CD4-positive, CD25-positive, alpha-beta regulatory T cell (primary cell): ENCODE measurements at places on chromosomes 16 and 17.

DNA sequence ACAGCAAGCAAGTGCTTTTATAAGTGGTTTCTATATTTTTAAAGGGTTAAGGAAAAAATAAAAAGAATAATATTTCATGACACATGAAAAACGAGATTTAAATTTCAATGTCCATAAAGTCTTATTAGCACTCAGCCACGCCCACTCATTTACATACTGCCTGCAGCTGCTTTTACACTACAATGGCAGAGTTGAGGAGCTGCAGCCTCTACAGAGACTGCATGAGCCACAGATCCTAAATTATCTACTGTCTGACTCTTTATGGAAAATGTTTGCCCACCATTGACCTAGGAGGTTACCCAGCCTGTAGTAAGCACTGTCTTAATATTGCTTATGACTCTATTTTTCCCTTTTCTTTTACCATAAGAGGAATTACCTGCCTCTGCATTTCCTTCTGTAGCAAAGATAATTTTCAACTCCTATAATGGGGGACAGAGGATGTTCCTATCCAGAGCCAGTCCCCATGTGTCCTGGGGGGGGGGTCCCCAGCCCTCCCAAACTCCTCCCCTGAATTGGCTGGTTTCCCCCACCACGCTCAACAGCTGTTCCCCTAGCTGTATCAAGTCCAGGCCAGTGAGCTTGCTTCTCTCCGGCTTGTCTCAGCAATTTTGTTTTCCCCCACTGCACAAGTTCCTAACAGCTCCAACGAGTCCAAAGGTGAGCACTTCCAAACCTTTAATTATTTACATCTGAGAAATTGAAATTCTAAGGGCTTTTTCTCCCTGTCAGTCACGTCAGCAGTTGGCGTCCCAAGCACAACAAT lies 139.4 kb upstream of the ERCC4 start:
- no peak for DNase-seq
- no peaks in the 10 kb centered on the region for H3K36me3 ChIP-seq
- no peaks in the 10 kb centered on the region for H3K27me3 ChIP-seq

GRCh38 chr17:5122586-5123342 lies 6.9 kb downstream of the USP6 start:
- peaks cover 5% of the 10 kb centered on the region for H3K27me3 ChIP-seq
- peaks cover 5% of the 10 kb centered on the region for H3K4me1 ChIP-seq
- no peaks in the 10 kb centered on the region for H3K36me3 ChIP-seq
- DNase-seq = no peak
- no peak overlapping the region for H3K27ac ChIP-seq

GRCh38 chr16:80113873-80114574 lies 426.8 kb upstream of the DYNLRB2 start:
- H3K4me1 ChIP-seq = no peaks in the 10 kb centered on the region
- no peak overlapping the region for H3K4me3 ChIP-seq
- no peak for DNase-seq
- H3K27me3 ChIP-seq = peaks cover 2% of the 10 kb centered on the region
- no peak overlapping the region for H3K27ac ChIP-seq

- no peak overlapping the region for H3K27ac ChIP-seq
- no peaks in the 10 kb centered on the region for H3K4me1 ChIP-seq
- H3K27me3 ChIP-seq = no peaks in the 10 kb centered on the region
- no peak overlapping the region for H3K4me3 ChIP-seq
- no peaks in the 10 kb centered on the region for H3K36me3 ChIP-seq
Observed at GRCh38 chr17:70636517-70637133, 467.3 kb downstream of the KCNJ2 start.

DNA sequence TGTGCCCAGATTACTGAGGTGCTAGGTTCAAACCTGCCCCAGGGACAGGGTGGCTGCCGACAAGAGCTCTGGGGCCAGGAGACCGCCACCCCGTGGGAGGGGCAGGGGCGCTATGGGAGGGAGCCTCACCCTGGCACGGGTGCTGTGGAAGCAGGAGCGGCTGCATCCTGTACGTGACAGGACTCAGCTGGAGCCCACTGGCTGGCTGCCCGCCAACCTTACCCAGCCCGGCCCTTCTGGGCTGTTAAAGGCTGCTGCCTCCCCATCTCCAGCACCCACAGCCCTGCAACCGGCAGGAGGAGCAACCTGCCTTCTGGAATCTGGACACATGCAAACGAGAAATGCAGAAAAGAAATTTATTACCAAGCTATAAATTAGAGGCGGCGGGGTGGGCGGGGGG lies 11.2 kb downstream of the PAM16 start:
- no peaks in the 10 kb centered on the region for H3K27me3 ChIP-seq
- H3K36me3 ChIP-seq = peaks cover 14% of the 10 kb centered on the region
- H3K4me3 ChIP-seq = no peak overlapping the region
- no peak for DNase-seq
- no peak overlapping the region for H3K27ac ChIP-seq

DNA sequence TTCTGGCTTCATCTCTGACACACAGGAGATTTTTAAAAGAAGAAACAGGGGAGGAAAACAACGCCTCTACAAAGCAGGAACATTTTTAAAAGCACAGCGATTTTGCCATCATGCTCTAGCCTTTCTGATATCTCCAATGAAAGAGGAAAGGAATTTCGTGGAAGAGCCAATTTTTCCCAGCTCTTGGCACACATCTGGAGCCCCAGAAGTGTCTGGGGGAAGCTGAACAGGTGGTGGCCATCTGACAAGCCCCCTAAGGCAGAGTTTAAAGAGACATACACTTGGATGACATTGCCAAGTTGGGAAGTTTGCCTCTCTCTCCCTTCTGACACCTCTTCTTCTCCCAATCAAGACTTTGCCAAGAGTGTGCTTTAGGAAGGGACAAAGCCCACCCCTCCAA lies 82.1 kb downstream of the CCT6B start:
- no peaks in the 10 kb centered on the region for H3K36me3 ChIP-seq
- no peak overlapping the region for H3K4me3 ChIP-seq
- H3K27ac ChIP-seq = no peak overlapping the region
- H3K27me3 ChIP-seq = peaks cover 2% of the 10 kb centered on the region

DNA sequence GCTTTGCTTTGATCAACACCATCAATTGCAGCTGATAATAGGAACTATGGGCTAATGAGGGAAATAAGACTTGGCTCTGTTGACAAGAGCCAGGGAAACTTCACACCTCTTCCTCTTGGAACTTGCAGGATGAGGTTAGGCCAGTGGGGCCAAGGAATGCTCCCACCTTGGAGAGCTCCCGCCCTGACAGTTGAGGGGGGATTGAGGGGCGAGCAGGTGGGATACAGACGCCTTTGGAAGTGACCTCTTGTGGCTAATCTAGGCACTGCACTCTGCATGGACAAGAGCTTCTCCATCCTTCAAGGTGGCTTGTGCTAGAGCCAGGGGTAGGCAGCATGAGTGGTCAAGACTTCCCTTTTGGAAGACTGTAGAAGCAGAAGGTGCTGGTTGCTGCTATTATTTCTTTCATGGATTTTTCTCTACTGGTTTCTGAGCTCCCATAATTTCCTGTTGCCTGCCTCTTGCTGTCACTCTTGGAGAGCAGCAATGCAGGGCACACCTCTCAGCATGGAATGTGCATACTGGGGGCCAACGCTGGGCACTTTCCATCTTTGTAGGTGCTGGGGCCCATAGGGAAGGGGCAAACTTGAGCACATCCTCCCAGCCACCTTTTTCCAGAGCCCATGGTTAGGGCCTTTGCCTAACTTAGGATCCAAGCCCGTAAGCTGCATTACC lies 2.3 kb upstream of the PHF12 start:
- H3K4me1 ChIP-seq = peaks cover 23% of the 10 kb centered on the region
- H3K4me3 ChIP-seq = no peak overlapping the region
- DNase-seq = peak; percentile 31
- H3K27me3 ChIP-seq = no peaks in the 10 kb centered on the region
- H3K27ac ChIP-seq = peak overlapping the region; percentile 95
- no peaks in the 10 kb centered on the region for H3K36me3 ChIP-seq
